ENCODE measurements at places on chromosomes 13 and 19. TPM values are rescaled to one million over a fixed set of nuclear protein-coding genes. Genes with fewer than 3 reads are reported as not detected.
A peak's percentile ranks its signal among the peaks of the same experiment; 100 is the strongest.

Gene KMT2B
- 49.4 TPM for total RNA-seq

Gene IQCN
- 0.43 TPM for total RNA-seq

Gene SIGLEC12
- total RNA-seq = 1.2 TPM

Gene APLP1
- total RNA-seq = 3.0 TPM

Gene KLK3
- total RNA-seq = not detected

Gene CYSLTR2
- total RNA-seq = 2.5 TPM

Gene UNC13A
- 0.04 TPM for total RNA-seq

GRCh38 chr13:105452895-105453294 lies 1082.6 kb downstream of the EFNB2 start:
- H3K36me3 ChIP-seq = no peaks in the 10 kb centered on the region
- no peak for DNase-seq
- no peak overlapping the region for H3K27ac ChIP-seq
- no peaks in the 10 kb centered on the region for H3K4me1 ChIP-seq

- peaks cover 2% of the 10 kb centered on the region for H3K27me3 ChIP-seq
- H3K4me1 ChIP-seq = peaks cover 2% of the 10 kb centered on the region
- H3K36me3 ChIP-seq = no peaks in the 10 kb centered on the region
- H3K27ac ChIP-seq = no peak overlapping the region
- DNase-seq = no peak
These were observed 18.1 kb upstream of the ARL11 start for GRCh38 chr13:49610176-49610575.

GRCh38 chr19:5030136-5030820 lies 61.4 kb downstream of the KDM4B start:
- no peaks in the 10 kb centered on the region for H3K27me3 ChIP-seq
- no peak overlapping the region for H3K27ac ChIP-seq
- no peak for DNase-seq
- peaks cover 2% of the 10 kb centered on the region for H3K36me3 ChIP-seq
- peaks cover 8% of the 10 kb centered on the region for H3K4me1 ChIP-seq
- H3K4me3 ChIP-seq = no peak overlapping the region

DNA sequence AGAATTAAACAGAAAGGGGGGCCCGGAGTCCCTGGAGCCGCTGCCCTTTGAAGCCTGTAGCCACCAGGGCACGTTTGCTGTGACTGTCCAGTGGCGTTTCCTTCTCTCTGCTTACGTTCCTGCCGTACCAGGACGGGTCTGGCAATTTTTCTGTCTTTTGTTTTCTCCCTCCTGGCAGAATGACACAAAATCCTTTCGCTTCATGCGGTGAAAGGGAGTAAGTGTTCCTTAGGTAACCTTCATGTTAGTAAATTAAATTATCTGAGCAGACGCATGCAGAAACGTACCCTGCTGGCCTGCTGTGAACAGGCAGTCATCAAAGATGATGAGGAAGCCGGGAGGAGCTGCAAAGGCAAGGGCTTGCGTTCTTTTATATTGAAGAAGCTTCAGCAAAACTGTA lies 299.3 kb upstream of the ARGLU1 start:
- no peaks in the 10 kb centered on the region for H3K4me1 ChIP-seq
- H3K27ac ChIP-seq = no peak overlapping the region
- H3K4me3 ChIP-seq = no peak overlapping the region
- no peak for DNase-seq
- peaks cover 8% of the 10 kb centered on the region for H3K27me3 ChIP-seq

- DNase-seq = no peak
- H3K27me3 ChIP-seq = no peaks in the 10 kb centered on the region
These were observed 340.2 kb downstream of the DIAPH3 start for GRCh38 chr13:59823486-59823885.

- H3K4me1 ChIP-seq = peaks cover 10% of the 10 kb centered on the region
- H3K27me3 ChIP-seq = no peaks in the 10 kb centered on the region
- H3K27ac ChIP-seq = peak within 1 kb of the TSS; percentile 76
- peak within 1 kb of the TSS; percentile 75 for H3K4me3 ChIP-seq
These were observed at the start of gene ZNF285 for GRCh38 chr19:44401139-44402115. ZNF285 (minus strand) TSS chr19:44401608; CDS start chr19:44397213, 4,395 bp downstream.

- H3K4me1 ChIP-seq = no peaks in the 10 kb centered on the region
- no peaks in the 10 kb centered on the region for H3K36me3 ChIP-seq
- H3K27ac ChIP-seq = no peak overlapping the region
- DNase-seq = no peak
- no peak overlapping the region for H3K4me3 ChIP-seq
- no peaks in the 10 kb centered on the region for H3K27me3 ChIP-seq
These were observed 234.8 kb downstream of the DACH1 start for GRCh38 chr13:71632206-71632605.

DNA sequence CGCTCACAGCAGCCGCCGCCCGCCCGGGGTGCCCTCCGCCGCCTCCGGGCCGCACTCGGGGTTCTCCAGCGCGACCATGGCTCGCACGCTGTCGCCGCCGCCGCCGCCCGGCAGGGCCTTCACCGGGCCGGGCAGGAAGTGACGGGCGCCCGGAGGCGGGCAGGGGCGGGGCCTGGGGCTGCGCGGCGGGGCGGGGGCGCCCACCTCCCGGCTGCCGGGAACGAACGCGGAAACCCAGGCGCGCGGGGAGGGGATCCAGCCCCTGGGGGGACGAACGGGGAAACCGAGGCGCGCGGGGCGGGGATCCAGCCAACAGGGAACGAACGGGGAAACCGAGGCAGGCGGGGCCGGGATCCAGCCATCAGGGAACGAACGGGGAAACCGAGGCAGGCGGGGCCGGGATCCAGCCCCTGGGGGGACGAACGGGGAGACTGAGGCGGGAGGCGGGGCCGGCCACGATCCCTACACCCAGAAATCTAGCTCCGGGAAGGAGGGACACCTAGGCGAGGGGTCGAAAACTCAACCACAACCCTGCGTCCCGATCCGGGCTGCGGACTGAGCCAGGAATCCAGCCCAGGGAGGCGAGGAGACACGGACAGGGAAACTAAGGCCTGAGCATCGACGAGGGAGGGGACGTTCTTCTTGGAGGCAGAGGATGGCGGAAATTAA lies at the start of gene R3HDM4:
Gene R3HDM4, minus strand, starts transcription at position 140 of the 669 bp plus-strand sequence. Its CDS starts 62 bp downstream, at position 78.
- H3K36me3 ChIP-seq = peaks cover 8% of the 10 kb centered on the region
- peaks cover 32% of the 10 kb centered on the region for H3K4me1 ChIP-seq
- H3K27me3 ChIP-seq = no peaks in the 10 kb centered on the region
- peak; percentile 92 for DNase-seq

- H3K4me3 ChIP-seq = peak overlapping the region; percentile 88
- peaks cover 24% of the 10 kb centered on the region for H3K4me1 ChIP-seq
- peak overlapping the region; percentile 89 for H3K27ac ChIP-seq
- no peaks in the 10 kb centered on the region for H3K27me3 ChIP-seq
- peak; percentile 39 for DNase-seq
These were observed 890 bp upstream of the ZNF611 start for GRCh38 chr19:52735734-52736133.

- peaks cover 18% of the 10 kb centered on the region for H3K4me1 ChIP-seq
- H3K27ac ChIP-seq = no peak overlapping the region
- H3K4me3 ChIP-seq = no peak overlapping the region
These were observed 21.0 kb downstream of the VASP start for GRCh38 chr19:45528149-45528743.

DNA sequence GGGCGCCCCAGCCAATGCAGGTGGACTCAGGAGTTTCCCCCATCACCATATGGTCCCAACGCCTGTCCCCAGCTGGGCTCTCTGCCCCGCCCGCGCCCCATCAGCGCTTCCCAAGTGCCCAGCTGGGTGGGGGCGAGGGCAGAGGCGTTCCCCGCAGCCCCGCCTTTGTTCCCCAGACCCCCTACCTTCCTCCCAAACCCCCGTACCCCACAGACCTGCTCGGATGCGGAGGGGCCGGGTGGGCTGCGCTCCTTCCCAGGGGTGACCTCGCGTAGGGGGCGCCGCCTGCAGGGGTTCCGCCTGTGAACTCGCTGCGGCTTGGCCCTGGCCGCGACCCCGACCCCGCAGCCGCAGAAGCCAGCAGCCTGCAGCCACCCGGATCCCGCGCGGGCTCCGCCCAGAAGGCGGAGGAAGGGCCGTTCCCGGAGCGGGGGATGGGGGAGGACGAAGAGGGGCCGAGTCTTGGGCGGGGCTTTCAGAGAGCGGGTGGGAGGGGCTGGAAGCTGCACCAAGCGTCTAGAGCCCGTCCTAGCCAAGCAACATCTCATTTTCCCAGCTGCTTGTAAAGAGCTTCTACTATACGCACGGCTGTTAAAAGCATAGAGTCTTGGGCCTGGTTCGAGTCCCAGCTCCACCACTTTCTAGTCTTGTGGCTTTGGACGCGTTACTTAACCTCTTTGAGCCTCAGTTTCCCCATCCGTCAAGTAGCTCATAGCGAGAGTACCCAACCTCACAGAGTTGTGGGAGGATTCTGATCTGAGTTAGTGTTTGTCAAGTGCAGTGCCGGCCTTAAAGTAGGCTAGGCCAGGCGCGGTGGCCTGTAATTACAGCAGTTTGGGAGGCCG lies at the start of gene RAB3D:
Gene RAB3D, minus strand, starts transcription at position 404 of the 845 bp plus-strand sequence. CDS start 2,258 bp downstream, outside the sequence.
- H3K27ac ChIP-seq = no peak within 1 kb of the TSS
- H3K27me3 ChIP-seq = no peaks in the 10 kb centered on the region
- H3K4me3 ChIP-seq = peak within 1 kb of the TSS; percentile 72
- DNase-seq = peak; percentile 93
- H3K36me3 ChIP-seq = peaks cover 17% of the 10 kb centered on the region

DNA sequence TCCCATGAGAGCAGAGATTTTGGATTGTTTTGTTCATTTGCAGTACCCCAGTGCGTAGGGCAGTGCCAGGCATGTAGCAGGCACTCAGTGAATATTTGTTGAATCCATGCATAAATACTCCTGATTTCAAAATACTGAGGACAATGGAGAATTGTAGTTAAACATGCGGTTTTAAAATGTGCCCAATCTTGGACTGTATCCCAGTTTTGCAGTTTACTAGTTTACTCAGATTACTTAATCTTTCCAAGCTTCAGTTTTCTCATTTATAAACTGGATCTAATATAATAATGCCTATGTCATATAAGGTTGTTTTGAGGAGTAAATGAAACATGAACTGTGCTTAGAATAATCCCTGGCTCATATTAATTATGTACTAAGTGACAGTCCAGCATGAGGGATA lies 39.0 kb downstream of the RCBTB2 start:
- no peaks in the 10 kb centered on the region for H3K27me3 ChIP-seq
- H3K27ac ChIP-seq = no peak overlapping the region
- no peak overlapping the region for H3K4me3 ChIP-seq
- peaks cover 8% of the 10 kb centered on the region for H3K36me3 ChIP-seq
- H3K4me1 ChIP-seq = peaks cover 16% of the 10 kb centered on the region

- DNase-seq = no peak
- H3K4me3 ChIP-seq = no peak overlapping the region
- H3K4me1 ChIP-seq = peaks cover 2% of the 10 kb centered on the region
- peaks cover 38% of the 10 kb centered on the region for H3K27me3 ChIP-seq
- no peaks in the 10 kb centered on the region for H3K36me3 ChIP-seq
- H3K27ac ChIP-seq = no peak overlapping the region
These were observed 2.9 kb upstream of the MTUS2 start for GRCh38 chr13:28817204-28817603.

GRCh38 chr19:13195678-13196077 lies 45.5 kb downstream of the IER2 start:
- H3K27me3 ChIP-seq = no peaks in the 10 kb centered on the region
- H3K36me3 ChIP-seq = no peaks in the 10 kb centered on the region
- H3K27ac ChIP-seq = no peak overlapping the region
- peaks cover 34% of the 10 kb centered on the region for H3K4me1 ChIP-seq
- peak; percentile 74 for DNase-seq

GRCh38 chr19:2478278-2478755 lies 2.4 kb downstream of the GADD45B start:
- H3K4me3 ChIP-seq = peak overlapping the region; percentile 94
- no peaks in the 10 kb centered on the region for H3K27me3 ChIP-seq
- peaks cover 22% of the 10 kb centered on the region for H3K4me1 ChIP-seq
- peaks cover 27% of the 10 kb centered on the region for H3K36me3 ChIP-seq
- peak overlapping the region; percentile 72 for H3K27ac ChIP-seq

GRCh38 chr19:38388349-38389100 lies at the start of gene SPRED3:
SPRED3 (plus strand) TSS chr19:38388697; CDS start chr19:38390303, 1,606 bp downstream.
- H3K36me3 ChIP-seq = peaks cover 20% of the 10 kb centered on the region
- H3K27me3 ChIP-seq = peaks cover 16% of the 10 kb centered on the region
- peaks cover 29% of the 10 kb centered on the region for H3K4me1 ChIP-seq
- peak within 1 kb of the TSS; percentile 75 for H3K4me3 ChIP-seq

GRCh38 chr13:39132286-39133230 lies 94.3 kb downstream of the NHLRC3 start:
- no peak overlapping the region for H3K27ac ChIP-seq
- no peak for DNase-seq
- peaks cover 4% of the 10 kb centered on the region for H3K4me1 ChIP-seq
- H3K36me3 ChIP-seq = no peaks in the 10 kb centered on the region
- H3K27me3 ChIP-seq = peaks cover 22% of the 10 kb centered on the region
- no peak overlapping the region for H3K4me3 ChIP-seq

Measured in activated CD4-positive, alpha-beta T cell treated with anti-CD3 and anti-CD28 coated beads for 36 hours (primary cell).